Activated CD8-positive, alpha-beta memory T cell treated with anti-CD3 and anti-CD28 coated beads, Interleukin-2, amount 50 U/mL, for 48 hours (primary cell): ENCODE measurements at places on chromosomes 3 and 15.

- DNase-seq: no peak
Measured at GRCh38 chr15:28896951-28897350, 11.2 kb downstream of the APBA2 start.

DNA sequence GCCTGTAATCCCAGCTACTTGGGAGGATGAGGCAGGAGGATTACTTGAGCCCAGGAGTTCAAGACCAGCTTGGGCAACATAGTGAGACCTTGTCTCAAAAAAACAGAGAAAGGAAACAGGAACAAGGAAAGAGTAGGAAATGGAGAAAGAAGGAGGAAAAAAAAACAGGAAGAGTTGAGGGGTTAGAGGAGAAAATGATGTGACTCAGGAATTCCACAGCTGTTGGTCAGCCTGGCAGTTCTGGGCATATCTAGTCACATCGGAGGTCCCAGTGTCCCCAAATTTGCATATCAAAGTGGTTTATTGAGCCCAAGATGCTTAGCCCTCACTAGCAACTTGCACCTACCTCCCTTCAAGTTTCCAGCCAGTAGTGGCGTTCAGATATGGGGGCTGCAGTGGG, 18.8 kb upstream of the JMJD7 start:
- DNase-seq: no peak

DNA sequence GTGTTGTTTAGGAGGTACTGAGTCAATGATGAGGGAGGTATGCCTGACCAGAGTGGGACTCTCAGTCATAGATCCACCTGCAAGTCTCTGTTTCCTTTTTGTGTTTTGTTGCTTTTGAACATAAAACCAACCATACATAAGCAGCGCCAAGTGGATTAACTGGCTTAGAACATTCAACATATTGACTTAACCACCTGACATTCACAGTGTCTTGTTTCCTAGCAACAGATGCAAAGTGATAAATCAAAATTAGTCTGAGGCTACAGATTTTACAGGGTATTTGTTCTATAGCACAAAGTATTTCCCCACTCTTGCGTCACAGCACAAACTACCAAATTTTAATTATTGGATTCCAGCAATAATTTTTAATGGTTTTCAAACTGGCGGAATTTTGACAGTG, 283.8 kb downstream of the BBX start:
- DNase-seq: no peak

DNA sequence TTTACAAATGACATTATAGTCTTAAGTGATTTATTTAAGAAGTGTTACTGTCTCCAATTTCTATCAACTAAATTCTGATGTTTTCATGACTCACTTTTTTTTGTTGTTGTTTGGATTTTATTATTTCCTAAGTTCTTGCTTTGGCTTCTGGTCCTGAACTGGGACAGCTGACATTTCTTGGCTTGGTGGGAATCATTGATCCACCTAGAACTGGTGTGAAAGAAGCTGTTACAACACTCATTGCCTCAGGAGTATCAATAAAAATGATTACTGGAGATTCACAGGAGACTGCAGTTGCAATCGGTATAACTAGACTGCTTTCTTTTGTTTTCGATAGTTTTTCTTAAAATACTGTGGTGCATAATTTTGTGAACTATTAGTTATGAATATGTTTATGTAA, 47.5 kb downstream of the ASTE1 start:
- DNase-seq: no peak

- DNase-seq: no peak
Measured at GRCh38 chr15:58243070-58243469, 104.9 kb downstream of the AQP9 start.

- DNase-seq: no peak
Measured at GRCh38 chr3:31170932-31171670, 276.6 kb upstream of the GADL1 start.

GRCh38 chr3:133917144-133917543, 21.5 kb upstream of the RAB6B start:
- DNase-seq: no peak

GRCh38 chr15:66955871-66956585, 109.4 kb upstream of the SMAD3 start:
- DNase-seq: no peak

- no peak for DNase-seq
Measured at GRCh38 chr15:64224511-64224910, 61.7 kb upstream of the PPIB start.

DNA sequence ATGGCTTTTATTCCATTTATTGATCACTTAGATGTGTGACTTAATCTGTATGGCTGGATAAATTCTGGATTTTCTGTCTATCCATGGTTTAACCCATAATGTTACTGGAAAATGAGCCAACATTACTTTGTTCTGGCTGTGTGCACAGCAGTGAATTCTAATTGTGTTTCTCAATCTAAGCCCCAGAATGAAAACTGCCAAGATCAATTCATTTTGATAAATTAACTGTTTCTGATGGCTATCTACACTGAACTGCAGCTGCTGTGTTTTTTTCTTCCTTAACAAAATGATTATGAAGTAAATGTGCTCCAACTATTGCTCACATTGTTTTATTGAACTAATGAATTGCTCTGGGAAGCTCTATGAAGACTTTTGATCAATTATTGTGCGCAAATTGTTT, 35.7 kb upstream of the CPB1 start:
- no peak for DNase-seq

- DNase-seq: no peak
Measured at GRCh38 chr3:130677343-130677742, 69.3 kb downstream of the PIK3R4 start.

DNA sequence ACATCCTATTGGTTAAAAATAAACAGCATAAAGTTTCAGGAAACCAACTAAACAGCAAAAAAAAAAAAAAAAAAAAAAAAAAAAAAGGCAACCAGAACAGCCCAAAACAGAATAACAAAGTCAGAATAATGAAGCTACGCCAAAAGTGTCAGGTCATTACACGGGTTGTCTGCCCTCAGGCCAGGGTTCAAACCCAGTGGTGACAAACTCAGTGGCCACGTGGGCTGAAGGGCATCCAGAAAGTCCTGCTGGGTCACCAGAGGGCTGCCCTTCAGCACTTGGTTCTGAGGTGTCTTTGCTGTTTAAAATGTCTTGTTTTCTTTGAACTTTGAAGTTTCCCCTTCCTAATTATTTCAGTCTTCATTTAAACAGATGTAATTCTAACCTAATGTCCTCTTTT, 61.3 kb downstream of the CGNL1 start:
- DNase-seq: no peak

DNA sequence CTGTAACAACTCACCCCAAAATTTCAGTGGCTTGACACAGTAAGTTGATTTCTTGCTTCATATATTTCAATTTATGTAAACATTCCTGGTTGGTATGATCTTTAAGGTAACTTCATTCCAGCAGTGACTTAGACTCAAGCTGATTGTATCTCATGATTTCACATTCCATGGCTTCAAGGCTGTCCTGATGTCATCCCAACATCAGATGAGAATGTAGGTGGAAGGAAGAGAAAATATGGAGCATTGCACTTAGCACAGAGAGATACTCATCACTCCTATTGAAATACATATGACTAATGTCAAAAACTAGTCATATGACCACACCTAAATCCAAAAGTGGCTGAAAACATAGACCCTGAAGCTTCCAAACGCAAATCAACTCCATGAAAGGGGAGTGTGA, 793.8 kb downstream of the TBL1XR1 start:
- DNase-seq: no peak

- DNase-seq: no peak
Measured at GRCh38 chr3:16514755-16515353, 1.4 kb upstream of the RFTN1 start.

DNA sequence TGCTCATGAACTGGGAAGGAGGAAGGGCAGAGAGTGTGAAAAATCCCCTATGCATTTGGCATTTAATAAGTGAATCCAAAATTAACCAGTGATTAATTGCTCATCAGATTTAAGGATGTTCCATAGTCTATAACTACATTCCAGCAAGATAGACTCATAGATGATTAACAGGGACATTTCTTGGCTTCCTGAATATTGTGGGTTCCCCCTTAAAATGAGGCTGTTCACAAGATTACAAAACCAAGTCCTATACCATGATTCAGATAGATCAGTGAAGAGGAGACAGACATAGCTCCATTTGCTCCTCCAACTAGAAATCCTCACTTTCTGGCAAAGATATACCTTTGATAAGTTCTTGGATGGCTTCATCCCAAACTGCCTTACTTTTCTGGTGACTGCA, 15.4 kb downstream of the RASGRP1 start:
- no peak for DNase-seq

DNA sequence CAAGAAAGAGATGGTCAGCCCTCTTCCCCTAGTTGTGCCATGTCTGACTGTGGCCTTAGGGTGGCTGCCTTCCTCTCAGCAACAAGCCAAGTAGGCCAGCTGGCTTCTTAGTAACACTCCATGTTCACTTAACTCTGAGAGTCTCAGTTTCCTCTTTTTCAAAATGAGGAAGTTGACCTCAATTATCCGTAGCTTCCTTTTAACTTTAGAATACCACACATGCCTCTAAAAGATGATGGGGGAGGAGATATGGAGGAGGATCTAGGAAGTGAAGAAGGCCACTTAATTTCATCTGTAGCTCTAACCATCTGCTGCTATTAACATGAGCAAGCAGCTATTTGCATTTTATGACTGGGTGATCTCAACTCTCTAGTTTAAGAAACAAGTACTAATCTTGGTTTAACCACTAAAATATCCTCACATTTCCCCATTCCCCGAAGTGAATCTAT, 32.9 kb downstream of the CD200R1L start:
- DNase-seq: no peak

GRCh38 chr15:55916666-55917409, 76.6 kb downstream of the NEDD4 start:
- DNase-seq: no peak

GRCh38 chr3:131026321-131027151, at the start of the genes ASTE1 and NEK11:
ASTE1 (minus strand) TSS chr3:131026825; CDS start chr3:131025306, 1,519 bp downstream.
NEK11 (plus strand) TSS chr3:131026877; CDS start chr3:131029709, 2,832 bp downstream.
- peak; percentile 92 for DNase-seq

- no peak for DNase-seq
Measured at GRCh38 chr3:143958966-143959365, 12.7 kb upstream of the DIPK2A start.

DNA sequence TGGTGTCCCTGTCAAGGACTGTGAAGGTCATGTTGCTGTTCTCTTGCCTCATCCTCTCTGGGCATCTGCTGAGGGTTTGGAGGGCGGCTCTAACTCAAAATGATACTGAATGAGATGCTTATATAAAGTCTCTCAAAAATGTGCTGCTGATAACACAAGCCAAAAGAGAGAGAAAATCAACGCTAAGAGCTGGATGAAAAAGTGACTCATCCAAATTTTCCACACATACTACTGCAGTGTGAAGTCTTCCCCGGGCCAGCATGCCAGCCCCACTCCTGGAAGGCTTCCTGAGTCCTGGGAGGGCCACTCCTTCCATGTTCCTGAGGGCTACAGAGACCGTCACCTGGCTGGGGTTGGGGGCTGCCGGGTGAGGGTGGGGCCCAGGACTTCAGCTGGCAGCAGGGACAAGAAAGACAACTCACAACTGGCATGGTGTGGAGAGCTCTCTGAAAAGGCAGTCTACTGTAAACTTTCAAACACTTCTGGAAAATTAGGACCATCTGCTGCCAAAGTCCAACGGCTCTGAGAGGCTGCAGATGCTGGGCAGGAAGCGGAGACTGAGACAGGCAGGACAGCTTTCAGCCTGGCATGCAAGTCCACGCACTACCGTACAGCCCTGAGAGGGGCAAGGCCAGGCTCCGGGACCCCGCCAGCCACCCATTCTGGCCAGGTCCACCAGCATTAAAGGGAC, 200.3 kb downstream of the ADAMTS17 start:
- no peak for DNase-seq

- DNase-seq: no peak
Measured at GRCh38 chr15:52716536-52716935, 37.3 kb upstream of the ATOSA start.

DNA sequence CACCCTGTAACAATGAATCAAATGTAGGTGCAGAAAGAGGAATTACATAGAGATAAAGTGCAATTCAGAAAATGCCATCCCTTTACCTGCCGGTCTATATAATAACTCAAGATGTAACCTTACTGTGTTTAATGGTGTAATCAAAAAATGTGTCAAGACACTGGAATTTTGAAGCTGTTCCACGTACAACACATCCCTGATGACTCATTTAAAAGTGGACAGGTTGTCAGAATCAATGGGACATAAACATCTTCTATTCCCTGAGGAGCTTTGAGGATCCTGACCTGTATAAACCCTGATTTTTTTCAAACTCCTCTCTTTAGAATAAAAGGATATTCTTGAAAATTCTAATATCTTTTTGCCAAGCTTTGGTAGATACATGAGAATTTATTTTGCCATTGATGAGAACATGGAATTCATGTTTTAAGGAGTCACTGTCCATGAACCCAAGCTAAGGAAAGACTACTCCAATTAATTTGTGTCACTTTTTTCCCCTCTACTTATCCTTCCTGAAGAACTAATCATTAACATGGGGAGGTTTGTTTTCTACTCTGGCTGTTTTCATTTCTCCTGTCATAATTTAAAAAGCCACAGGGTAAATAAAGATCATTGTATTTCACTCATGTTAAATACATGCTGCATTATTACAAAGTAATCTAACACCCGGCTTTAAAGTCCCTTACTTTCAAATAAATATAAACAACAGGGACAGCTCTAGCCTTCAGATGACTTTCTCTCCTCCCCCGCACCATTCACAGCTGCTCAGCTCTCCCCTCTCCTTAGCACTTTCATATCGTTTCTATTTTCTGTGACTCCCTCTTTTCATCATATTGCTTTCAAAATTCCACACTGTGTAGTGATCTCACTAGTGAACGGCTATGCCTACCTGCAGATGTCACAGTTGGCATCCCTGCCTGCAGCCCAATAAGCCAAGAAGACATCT, 138.3 kb downstream of the TAFA4 start:
- DNase-seq: no peak

GRCh38 chr3:99536555-99537314, 101.7 kb upstream of the COL8A1 start:
- no peak for DNase-seq

GRCh38 chr3:9638155-9638554, 11.2 kb upstream of the MTMR14 start:
- DNase-seq: no peak

- no peak for DNase-seq
Measured at GRCh38 chr3:62625268-62625667, 249.9 kb downstream of the CADPS start.

DNA sequence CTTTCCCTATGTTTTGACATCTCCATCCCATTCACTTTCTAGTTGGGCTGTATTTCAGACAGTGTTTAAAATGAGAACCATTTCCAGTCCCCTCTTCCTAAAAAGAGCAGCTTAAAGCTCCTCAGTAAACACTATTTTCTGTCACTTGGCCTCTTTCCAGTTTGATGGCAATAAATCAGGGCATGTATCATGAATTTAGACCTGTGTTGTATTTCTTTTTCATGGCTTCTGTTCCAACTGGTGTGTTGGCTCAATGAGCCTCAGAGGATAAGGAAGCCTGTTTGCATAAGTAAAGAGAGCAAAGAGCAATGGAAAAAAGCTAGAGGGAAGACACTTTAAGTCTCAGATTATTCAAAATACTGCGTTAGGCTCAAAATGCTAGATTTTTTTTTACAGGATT, 7.2 kb downstream of the CCDC80 start:
- no peak for DNase-seq

GRCh38 chr3:45582430-45582829, 12.1 kb upstream of the LIMD1 start:
- no peak for DNase-seq

- no peak for DNase-seq
Measured at GRCh38 chr3:3201611-3202010, 22.1 kb upstream of the CRBN start.
